ENCODE measurements at places on chromosomes 12 and 14.

DNA sequence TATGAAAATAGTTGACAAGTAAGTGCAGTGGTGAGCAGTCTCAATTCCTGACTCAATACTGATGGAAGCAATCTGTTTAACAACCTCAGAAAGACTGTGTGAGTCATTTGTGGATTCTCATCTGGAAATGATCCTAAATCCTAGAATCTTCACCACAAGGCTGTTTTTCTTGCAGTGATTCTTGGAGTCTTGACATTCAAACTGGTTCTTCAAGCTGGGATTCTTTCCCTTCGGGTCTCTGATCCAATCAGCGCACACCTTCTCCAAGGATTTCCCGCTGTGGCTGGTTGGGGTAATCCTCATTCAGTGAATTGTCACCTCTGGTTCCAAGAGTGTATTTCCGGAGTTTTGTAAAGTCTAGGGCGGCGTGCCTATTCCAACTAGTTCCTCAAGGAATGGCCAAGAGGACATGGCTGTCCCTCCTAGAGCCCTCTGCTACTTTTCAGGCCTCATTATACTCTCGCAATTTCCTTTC is 37.7 kb upstream of the FOXJ2 start:
- DNase-seq, result no peak

- no peak for DNase-seq
Measured at GRCh38 chr14:61678975-61679374, 16.3 kb upstream of the HIF1A start.

DNA sequence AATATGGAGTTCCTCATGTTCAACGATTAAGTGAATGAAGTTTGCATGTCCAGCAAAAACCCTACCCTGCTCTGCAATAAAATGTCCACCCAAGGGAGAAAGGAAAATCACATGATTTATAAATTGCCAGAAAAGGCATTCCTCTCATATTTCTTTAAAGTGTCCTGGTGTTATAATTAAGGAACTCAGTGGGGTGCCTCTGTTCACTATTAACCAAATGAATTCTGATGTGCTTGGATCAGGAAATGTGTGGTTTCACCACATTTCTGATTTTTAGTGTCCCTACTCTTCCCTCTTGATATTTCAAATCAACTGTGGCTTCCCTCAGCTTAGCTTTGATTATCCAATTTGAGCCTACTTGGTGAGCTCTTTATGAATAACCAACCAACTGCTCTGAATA is 208.1 kb downstream of the PHLDA1 start:
- no peak for DNase-seq

DNA sequence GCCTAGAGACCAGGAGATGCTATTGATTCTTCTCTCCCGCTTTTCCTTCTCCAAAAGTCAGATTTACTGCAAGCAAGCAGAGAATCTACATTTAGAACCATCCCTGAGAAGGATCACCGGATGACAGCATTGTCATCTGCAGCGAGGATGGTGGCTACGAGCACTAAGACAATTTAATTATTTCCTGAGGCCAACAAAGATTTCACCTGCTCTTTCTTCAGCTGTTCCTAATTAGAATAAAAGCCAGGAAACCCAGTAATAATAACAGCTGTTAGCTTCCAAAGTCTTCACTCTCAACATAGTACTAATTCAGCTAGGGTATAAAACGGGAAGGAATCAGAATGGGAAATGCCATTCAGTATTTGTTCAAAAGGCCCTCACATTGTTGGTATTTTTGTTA is 53.3 kb downstream of the TMTC1 start:
- no peak for DNase-seq

GRCh38 chr12:54037360-54038283 is 4.8 kb downstream of the HOXC5 start:
- DNase-seq, result no peak
